Activated CD4-positive, CD25-positive, alpha-beta regulatory T cell treated with anti-CD3 and anti-CD28 coated beads, Interleukin-2, amount 50 U/mL, for 16 hours (primary cell): ENCODE measurements at places on chromosomes 7 and 10.

- DNase-seq = no peak
Observed at GRCh38 chr7:33909755-33910154, 4.4 kb downstream of the BMPER start.

- no peak for DNase-seq
Observed at GRCh38 chr10:7045891-7046599, 364.8 kb downstream of the SFMBT2 start.

GRCh38 chr7:126535176-126535575, 717.6 kb downstream of the GRM8 start:
- DNase-seq = no peak

DNA sequence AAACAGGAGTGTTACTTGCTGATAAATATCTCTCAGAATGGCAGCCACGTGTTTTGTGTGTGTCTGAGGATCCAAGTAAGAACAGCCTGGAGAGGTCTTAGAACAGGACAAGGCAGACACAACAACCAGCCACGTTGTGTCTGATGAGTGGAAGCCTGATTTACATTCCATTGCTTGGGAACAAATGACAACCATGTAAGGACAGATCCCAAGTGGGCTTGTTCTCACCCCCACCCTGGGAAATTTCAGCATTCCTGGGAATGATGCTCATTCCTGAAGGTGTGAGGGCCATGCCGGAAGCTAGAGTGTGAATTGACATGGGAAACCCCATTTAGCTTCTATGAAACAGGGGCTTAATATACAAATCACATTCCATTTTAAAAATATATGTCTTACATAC, 35.9 kb downstream of the IL6 start:
- no peak for DNase-seq

DNA sequence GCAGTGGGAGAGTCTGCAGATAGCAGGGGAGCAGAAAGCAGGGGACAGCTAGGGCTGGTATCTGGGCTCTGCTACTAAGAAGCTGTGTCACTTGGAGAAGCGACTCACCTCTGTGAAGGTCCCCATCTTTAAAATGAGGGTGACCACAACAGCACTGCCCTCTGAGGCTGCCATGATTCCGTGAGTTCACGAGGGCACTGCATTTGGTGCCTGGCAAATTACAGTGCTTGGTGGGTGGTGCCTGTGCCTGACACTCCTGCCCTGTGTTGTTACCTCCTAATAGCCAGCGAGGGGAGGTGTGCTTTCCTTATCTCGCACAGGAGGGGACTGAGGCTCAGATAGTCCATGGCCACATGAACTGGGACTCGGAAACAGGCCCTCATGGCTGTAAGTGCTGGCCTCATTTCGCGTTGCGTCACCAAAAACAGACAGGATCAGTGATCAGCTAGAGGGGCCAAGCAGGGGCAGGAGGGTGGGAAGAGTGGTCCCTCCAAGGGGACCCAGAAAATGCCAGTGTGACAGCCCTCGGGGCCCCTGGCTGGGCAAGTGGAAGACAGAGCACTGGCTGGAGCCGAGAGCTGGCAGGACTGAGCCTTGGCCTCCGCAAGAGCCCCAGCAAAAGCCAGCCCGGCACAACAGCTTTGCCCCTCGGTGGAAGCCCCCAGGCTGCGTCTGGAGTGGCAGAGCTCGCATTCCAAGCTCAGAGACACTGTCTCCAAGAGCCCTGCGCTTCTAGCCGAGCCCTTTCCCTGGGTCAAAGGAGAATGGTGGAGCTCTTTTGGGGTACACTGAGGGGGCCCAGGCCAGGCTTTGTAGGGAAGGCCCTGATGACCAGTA, 17.3 kb upstream of the BNIP3 start:
- no peak for DNase-seq

- no peak for DNase-seq
Observed at GRCh38 chr7:137337902-137338301, 5.6 kb downstream of the PTN start.
